ENCODE measurements at places on chromosomes 1 and 21.

GRCh38 chr1:181100934-181101333 lies 12.4 kb downstream of the IER5 start:
- no peak for DNase-seq

DNA sequence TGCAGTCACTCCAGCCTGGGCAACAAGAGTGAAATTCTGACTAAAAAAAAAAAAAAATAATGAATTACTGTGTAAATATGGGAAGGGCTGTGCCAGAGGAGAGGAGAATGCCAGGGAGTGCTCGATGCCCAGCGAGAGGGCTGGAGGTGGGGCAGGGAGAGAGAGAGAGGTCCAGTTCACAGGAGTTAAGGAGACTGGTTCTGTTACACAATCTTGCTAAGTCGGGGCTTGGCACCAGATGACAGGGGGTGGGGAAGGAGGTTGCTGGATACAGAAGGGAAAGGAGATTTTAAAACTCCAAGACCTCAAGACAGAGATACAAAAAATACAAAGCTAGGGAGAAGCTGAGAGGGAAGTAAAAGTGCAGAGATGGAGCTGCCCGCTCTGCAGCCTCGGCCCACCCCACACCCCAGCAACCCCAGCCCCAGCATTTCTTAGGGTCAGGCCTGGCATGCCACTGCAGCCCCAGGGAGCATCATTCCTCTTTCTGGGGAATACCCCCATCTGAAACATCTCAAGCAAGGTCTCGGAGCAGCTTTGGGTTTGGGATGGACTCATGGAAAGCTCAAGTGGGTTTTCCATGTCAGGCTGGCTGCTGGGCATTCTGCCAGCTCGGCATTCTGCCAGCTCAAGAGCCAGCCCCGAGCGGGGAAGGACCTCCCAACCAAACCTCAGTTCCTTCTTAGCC lies 991 bp downstream of the SELENBP1 start:
- DNase-seq: peak; percentile 57

DNA sequence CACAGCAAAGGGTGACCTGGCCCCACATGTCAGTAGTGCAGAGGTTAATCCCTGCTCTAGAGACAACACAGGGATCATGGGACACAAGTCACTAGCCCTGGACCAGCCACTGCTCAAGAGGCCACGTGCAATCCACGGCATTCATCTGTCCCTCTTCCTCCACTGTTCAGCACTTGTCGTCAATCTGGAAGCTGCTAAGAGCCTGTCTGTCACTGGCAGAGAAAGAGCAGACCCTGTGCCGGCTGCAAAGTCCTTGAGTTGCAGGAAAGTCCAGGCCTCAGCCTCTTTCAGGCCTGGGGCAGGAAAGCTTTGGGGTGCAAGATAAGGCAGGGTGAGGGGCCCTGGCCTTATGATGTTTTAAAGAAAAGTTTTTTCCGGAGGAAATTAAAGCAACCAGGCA lies 16.7 kb downstream of the CELA2B start:
- no peak for DNase-seq

DNA sequence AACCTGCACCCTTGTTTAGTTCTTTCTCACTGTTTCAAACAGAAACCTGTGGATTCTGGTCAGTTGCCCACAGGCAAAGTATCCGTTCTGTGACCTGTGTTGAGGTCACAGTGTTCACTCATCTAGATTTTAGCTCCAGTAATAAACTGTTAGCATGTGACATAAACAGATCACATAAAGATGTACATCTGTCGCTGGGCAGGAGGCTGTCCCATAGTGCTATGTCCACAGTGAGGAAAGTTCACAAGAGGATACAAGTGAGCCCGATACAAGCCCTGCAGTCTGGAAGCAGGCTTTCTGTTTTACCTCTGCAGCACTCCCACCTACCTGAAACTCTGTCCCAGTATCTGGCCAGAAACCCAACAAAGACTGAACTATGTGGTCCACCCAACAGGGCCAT lies 28.4 kb downstream of the LMX1A start:
- no peak for DNase-seq

DNA sequence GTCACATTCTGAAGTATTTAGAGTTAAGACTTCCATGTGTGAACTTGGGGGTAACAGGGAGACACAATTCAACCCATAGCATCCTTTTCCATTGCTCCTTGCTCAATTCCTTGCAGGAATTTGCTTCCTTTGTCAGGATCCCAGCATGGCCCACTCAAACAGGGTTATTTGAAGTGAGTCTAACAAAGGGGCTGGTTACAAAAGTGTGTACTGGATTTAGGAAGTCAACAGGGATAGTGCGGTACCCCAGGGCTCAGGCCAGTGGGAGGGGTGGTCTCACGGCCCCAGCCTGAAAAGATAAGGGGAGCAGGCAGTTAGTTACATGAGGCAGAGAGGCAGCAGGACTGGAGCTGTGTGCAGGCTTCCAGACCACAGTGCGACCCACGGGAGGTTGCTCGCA lies 14.4 kb downstream of the LRRC38 start:
- DNase-seq: no peak

DNA sequence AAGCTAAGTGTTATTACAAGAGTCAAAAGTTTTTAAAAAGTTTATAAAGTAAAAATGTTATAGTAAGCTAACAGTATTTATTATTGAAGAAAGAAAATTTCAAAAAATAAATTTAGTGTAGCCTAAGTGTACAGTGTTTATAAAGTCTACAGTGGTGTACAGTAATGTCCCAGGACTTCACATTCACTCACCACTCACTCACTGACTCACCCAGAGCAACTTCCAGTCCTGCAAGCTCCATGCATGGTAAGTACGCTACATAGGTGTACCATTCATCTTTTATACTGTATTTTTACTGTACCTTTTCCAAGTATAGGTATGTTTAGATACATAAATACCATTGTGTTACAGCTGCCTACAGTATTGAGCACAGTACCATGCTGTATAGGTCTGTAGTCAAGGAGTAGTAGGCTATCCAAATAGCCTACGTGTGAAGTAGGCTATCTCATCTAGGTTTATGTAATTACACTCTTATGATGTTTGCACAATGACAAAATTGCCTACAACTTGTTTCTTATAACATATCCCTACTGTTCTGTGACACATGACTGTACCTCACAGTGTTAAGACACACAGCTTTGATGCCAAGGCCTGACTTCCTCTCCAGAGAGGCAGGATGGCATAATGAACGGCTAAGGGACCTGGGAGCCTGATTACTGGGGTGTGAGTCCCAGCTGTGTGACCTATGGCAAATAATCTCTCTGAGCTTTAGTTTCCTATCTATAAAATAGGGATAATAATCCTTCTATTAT lies 12.7 kb downstream of the DHCR24 start:
- no peak for DNase-seq

DNA sequence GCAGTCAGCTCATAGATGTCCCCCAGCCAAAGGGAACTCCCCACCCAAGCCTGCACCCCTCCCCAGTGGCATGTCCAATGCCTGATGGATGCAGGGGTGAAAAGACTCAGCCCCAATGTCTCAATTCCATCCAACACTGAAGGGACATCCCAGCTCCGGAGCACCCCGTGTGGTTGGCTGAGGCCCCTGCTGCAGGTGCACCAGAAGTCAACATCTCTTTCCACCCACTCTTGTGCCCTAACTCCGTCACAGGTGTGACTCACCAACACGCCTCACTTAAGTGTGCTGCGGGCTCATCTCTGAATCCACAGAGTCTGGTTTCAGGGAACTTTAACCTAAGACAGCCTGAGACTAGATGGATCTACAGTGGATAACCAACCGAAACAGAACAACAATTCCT lies 40.9 kb upstream of the ZBTB18 start:
- no peak for DNase-seq

- no peak for DNase-seq
Measured at GRCh38 chr1:82644186-82644915, 843.6 kb downstream of the ADGRL2 start.

- peak; percentile 38 for DNase-seq
Measured at GRCh38 chr1:117512728-117513321, 93.0 kb upstream of the TENT5C start.

DNA sequence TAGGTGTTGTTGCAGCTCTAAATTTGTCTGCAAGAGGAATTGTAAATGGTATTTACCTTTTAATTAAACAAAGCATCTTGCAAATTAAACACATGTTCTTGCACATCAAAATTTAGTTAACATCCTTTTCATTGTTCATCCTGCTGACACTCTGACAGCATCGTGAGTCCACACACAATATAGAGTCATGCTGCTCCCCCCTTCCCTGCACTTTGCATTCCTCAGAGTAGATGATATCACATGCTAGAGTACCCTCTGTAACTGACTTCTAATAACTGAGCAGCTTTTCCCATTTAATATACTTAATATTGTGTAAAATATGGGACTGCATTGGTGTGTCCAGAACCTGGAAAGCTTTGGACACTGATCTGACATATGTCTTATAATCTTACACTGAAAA lies 138.8 kb upstream of the DPYD start:
- DNase-seq: no peak

GRCh38 chr1:181595234-181595633 lies 111.9 kb downstream of the CACNA1E start:
- no peak for DNase-seq

DNA sequence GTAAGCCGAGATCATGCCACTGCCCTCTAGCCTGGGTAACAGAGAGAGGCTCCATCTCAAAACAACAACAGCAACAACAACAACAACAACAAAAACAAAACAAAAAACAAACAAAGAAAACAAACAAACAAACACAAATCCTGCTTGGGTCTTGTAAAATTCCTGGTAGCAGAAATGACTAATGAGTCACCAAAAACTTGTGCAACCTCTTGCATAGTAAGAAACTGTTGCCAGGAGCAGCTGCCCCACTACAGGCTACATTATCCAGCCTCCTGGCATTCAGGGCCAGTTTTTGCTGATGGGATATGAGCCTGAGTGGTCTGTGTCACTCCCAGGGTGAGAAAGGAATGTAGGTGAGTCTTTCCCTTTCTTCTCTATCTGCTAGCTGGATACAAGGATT lies 245.4 kb downstream of the TNR start:
- no peak for DNase-seq

DNA sequence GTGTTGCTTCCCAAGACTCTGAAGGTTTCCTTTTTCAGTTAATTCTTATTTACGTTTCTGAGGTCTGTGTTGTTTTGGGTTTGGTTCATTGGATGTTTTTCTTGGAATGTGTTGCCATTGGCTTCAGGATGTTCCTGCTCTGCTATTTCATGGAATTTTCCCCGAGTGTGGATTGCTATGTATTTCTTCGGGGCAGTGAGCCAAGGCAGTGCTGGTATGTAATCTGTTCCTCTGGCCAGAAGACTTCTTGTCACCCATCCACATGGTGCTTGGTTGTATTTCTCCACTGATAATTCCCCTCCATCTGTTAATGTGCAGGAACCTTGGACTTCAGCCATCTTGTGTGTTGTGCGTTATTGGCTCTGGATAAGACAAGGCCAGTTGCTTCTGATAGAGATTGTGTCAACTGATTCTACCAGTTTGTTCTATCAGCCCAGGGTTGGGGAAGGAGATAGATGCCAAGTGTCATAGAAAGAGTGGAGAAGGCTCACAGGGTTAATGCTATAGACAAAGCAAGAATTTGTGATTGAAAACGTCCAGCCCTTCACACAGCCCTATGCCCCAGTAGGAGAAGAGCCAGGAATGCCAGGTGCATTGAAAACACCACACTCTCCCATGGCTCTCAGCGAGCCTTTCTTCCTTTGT lies 505.2 kb downstream of the PLPP3 start:
- DNase-seq: peak; percentile 98

DNA sequence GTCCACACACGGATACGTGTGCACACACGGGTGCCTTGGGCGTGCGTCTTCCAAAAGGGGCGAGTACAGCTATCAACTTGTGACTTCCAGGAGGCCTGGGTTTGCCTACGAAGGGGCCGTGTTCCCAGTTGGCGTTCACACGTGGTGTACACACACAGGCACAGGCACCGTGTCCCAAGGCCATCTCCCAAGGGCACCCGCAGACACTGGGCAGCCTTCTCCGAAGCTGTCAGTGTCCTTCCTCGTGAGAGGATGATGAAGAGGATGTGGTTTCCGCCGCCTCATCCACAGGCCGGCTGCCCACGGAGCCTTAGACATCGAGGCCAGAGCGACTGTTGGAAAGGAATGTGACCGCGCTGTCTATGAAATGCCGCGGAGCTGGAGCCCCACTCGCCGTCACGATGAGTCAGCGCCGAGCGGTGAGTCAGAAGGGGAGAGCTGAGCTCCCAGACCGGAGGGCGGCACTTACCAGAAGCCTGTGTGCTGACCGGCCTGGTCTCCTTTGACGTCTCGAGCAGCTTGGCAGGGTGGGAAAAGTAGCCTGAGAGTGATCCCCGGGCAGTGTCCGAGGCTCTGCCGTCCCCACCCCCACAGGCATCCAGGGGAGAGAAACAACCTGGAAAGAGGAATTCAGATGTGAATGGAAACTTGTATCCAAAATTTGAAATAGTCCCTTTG lies 141.4 kb upstream of the ARHGEF16 start:
- peak; percentile 99 for DNase-seq

- no peak for DNase-seq
Measured at GRCh38 chr1:157403608-157404007, 148.7 kb downstream of the FCRL5 start.

GRCh38 chr1:170885551-170885950 lies 49.8 kb upstream of the MROH9 start:
- peak; percentile 40 for DNase-seq

DNA sequence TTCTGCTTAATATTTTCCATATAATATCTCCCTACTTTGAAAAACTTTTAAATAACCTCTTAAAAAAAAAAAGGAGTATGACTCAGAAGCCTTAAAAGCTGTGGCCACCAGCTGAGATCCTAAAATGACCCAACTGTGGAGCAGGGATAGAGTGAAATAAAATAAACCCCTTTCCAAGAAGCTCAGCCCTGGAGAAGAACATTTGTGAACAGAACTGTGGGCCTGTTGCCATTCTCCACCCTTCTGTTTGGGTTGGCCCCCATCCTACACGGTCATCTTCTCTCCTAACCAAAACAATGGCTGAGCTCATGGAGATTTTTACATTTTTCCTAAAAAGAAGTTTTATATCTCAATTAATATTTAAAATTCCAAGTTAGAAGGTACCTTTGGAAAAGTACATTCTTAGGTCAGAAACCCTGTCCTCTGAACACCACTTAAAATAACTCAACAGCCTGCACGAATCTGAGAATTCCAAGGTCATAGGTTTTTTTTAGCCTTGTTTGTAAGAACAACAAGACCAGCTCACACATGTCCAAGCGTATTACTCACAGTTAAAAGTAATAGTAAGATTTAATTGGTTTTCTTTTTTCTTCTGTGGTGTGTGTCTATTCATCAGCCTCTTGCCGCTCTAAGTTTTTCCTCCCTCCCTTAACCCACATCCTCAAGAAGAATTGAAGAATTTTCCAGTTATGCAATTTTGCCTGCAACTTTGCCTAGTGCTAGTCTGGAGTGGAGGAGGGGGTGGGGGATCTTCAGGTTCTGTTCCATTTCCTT lies 107.7 kb upstream of the ERRFI1 start:
- peak; percentile 97 for DNase-seq

GRCh38 chr1:61520401-61520800 lies 204.5 kb downstream of the TM2D1 start:
- no peak for DNase-seq

All from fibroblast of skin of scalp (primary cell).